ENCODE measurements at places on chromosomes 7 and 10.

DNA sequence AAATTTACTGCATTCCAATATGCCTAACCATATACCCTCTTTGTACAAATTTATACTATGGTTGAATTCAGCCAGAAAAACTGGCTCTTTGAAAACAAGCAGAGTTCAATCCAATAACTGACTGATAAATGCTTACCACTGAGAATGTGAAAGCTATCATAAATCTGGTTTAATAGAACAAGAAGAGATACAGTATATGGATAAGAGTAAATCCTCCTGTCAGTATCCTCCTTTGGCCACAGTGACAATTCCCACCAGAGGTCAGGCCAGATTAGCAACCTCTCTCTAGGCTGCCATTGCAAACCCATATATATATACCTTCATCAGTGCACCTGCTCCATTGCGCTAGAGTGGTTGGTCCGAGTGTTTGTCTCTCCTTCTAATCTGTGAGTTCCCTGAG is 647.2 kb downstream of the GRM8 start:
- no peak for DNase-seq

- peak; percentile 14 for DNase-seq
These were observed 637 bp downstream of the HSPA14 start for GRCh38 chr10:14838582-14839304.

- DNase-seq: no peak
These were observed 100.2 kb upstream of the SP4 start for GRCh38 chr7:21327422-21328409.

DNA sequence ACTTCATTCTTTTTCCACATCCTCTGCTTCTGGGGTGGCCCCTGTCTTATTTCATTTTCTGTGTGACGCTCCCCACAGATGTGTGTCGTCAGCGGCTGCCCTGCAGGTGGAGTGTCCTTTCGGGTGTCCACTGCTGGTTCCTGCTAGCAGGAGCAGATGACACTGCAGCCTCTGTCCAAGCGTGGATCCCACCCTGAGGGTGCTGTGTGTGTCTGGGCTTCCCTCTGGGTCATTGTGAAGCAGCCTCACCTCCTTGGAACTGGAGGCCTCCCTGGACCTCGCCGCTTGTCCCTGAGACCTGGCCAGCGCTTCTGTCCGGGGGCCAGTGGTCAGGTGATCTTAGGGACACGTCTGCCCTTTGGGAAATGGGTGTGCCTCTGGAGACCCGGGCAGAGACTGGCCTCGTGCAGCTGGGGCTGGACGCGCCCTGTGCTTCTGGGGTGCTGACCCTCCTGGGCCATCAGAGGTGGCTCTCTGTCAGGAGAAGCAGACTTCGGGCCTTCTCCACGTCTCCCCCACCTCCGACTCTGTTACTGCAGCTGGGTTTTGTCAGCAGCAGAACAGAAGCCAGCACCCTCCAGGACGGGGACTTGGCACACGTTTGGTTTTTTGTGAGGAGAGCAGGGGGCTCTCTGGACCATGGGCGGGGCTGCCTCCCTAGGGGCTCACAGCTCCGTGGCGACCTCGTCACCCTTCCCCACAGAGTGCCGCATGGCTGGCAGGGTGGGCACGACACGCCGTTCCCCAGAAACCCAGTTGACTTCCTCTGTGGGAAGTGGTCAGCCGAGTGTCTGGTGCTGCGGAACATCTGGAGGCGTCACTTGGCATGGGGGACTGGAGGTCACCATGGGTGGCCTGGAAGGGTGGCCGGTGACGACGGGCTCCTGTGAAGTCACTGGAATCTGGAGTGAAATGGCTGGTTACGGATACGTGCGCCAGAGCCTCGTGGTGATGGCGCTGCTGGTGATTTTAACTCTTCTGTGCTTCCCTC is 48.4 kb downstream of the INPP5A start:
- no peak for DNase-seq

- DNase-seq: no peak
These were observed 17.3 kb upstream of the CSGALNACT2 start for GRCh38 chr10:43120929-43121314.

DNA sequence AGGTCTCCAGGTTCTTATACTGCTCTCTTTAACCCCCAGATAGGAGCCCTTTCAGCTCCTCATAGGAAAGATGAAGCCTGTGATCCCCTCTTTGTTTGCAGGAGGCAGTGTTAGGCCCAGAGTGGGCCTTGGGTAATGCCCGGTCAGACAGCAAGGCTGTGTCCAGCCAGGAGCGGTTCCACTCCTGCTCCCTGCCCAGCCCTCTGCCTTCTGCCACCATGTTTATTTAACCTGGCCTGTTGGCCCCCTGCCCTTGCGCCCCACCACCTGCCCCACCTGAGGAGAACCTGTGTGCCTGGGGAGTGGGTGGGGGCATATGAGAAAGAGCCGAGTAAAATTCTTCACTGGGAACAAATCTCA is 24.3 kb downstream of the CDH23 start:
- no peak for DNase-seq
